ENCODE measurements at places on chromosomes 7 and 10.

DNA sequence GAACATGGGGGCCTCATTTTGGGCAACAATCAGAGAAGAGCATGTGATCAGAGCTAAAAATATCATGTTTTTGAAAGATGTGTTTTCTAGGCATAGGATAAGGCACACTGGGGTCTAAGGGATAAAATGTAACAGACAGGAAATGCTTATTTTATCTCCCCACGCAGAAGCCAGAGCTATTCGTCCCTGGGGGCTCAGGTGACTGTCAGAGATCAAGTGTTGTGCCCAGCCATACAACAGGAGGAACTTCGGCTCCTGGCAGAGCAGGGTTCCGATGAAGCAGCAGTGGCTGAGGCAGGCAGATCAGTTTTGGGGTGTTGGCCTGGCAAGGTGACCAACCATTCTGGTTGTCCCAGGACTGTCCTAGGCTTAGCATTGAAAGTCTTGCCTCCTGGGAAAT is 15.2 kb downstream of the NPY start:
- DNase-seq = no peak

- DNase-seq = no peak
Observed at GRCh38 chr7:128770233-128770632, 5.4 kb downstream of the OPN1SW start.

DNA sequence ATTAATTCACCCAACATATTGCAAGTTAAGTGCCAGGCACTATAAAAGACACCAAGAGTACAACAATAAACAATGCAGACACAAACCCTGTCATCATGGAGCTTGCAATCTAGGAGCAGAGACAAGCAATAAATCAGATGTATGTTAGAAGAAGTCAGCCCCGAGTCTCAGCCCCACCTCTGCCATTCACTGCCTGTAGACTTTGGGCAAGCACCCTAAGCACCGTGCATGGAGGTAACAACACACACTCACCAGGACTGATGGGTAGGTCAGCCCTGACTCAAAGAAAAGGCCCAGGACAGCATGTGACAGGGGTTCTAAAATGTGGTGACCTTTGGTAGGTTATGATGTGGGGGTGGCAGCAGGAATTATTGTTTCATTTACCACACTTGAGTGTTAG is 49.3 kb upstream of the PLEKHA1 start:
- no peak for DNase-seq

DNA sequence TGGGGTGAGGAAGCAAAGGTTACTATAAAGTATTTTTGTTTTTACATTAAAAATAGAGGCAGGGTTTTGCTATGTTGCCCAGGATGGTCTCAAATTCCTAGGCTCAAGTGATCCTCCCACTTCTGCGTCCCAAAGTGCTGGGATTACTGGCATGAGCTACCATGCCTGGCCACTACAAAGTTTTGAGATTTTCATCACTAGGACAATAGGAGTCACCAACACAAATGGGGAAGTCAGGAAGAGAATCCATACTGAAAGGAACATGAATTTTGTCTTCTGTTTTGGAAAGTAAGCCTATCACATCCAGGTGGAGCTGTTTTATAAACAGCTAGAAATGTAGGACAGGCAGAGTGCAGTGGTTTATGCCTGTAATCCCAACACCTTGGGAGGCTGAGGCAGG is 20.0 kb upstream of the CAPZA2 start:
- no peak for DNase-seq

DNA sequence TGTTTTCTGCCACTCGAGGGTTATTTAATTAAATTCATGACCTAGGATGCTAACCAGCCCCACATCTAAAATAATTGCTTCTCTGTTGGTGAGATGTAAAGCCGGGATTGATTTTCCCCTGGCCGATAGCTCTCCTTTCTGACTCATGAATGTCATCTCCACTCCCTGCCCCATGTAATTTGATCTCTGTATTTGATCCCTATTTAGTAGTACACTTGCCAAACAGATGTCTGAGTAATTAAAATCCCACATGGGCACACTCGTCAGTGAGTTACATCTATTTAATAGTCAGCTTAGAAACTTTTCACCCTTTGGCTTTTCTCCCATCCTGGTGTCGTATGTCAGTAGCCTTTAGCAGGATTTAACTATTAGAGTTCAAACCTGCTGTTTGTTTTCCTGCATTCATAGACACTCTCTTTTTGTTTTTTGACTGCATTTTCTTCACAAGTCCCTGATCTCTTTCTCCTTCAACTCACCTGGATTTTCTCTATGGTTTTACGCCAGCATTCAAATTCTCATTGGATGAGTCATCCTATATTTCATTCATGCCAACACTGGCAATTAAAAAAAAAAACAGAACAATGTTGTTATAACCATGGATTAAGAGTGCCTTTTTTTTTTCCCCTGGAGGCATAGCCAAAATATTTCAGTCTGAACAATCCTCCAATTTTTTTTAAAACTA is 82.7 kb downstream of the SPAG6 start:
- peak; percentile 33 for DNase-seq

- DNase-seq = no peak
Observed at GRCh38 chr7:38317515-38317914, 44.1 kb upstream of the TARP start.

Measured in WERI-Rb-1 (cell line).